Effector memory CD4-positive, alpha-beta T cell (primary cell): ENCODE measurements at places on chromosomes 13 and 19.

DNA sequence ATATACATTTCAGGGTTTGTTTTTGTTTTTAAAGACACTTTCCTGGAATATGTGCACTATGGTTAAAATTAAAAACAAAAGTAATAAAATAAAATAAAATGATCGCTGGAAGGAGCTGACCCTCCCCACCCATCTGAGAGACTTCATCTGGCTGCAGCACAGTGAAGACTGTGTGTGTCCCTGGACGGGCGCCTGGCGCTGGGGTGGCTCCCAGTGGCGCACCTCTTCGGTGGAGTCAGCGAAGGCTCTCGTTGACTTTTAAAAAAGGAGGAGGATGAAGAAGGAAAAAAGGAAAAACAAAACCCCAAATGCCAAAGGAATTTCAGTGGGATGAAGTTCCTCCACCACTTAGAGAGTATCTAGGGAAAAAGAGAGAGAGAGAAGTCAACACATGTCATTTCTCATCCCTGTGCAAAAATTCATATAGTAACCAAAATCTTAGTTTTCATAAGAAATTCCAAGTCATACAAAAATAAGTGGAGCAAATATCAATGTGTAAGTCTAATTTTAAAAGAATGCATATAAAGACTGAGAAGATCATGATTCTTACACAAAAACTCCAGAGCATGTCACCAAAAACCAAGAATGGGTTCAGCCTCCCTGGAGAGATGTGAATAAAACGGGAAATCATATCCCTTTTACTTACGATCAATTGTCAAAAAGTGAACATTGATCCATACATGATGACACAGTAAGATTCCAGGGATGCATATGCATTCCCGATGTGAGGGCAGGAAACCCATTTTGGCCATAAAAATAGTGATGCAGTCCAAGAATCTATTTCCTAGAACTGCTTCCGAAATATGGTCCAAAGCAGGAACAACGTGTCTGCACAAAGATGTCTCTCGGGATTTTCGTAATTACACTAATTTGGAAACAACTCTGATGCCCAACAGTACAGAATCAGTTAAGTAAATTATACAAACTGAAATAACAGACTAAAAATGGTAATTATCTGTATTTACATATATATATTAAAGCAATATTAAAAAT is 123.8 kb downstream of the STK24 start:
- DNase-seq, result no peak

DNA sequence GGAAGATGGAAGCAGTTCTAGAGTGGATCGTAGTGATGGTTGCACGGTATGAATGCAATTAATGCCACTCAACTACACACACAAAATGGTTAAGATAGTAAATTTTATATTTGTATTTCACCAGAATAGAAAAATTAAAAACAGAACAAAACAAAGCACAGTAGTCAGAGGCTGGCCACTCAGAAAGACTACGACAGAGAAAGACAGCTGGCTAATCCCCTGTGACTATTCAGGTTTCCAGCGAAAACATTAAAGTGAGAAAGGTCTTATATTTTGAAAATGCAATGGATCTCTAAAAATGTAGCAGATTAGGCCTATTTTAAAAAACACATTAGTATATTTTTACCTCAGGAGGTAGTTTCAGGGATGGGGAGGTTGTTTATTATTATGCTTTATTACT is 131.3 kb upstream of the POSTN start:
- DNase-seq, result no peak

DNA sequence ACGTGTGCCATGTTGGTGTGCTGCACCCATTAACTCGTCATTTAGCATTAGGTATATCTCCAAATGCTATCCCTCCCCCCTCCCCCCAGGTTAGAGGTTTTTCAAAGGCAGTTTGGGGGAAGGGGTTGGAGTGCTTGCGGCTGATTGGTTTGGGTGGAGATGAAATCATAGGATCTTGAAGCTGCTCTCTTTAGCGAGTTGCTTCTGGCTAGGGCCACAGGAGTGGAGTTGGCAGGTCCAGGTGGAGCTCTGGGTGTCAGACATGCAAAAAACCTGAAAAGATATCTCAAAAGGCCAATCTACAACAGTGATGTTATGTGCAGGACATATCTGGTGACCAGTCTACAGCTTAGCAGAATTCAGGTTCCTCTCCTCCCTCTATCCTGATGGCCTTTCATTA is 32.6 kb upstream of the CXCL17 start:
- no peak for DNase-seq

- DNase-seq, result no peak
Observed at GRCh38 chr13:101415358-101416174, 742 bp downstream of the NALCN start.

DNA sequence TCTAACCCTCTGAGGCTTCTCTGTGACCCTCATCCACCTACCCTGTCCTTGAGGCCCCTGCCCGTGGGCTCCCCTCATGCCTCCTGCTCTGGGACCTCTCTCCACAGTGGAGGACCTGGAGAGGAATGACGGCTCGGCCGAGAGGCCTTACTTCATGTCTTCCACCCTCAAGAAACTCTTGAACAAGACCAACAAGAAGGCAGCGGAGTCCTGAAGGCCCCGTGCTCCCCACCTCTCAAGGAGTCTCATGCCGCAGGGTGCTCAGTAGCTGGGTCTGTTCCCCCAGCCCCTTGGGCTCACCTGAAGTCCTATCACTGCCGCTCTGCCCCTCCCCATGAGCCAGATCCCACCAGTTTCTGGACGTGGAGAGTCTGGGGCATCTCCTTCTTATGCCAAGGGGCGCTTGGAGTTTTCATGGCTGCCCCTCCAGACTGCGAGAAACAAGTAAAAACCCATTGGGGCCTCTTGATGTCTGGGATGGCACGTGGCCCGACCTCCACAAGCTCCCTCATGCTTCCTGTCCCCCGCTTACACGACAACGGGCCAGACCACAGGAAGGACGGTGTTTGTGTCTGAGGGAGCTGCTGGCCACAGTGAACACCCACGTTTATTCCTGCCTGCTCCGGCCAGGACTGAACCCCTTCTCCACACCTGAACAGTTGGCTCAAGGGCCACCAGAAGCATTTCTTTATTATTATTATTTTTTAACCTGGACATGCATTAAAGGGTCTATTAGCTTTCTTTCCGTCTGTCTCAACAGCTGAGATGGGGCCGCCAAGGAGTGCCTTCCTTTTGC is 10.8 kb upstream of the ILF3 start:
- no peak for DNase-seq

- no peak for DNase-seq
Observed at GRCh38 chr13:99983499-99984401, 2.2 kb downstream of the ZIC2 start.

GRCh38 chr19:36408101-36408500 is 10.3 kb downstream of the ZFP82 start:
- DNase-seq, result no peak

- no peak for DNase-seq
Observed at GRCh38 chr19:4493104-4493928, 21.2 kb downstream of the HDGFL2 start.

DNA sequence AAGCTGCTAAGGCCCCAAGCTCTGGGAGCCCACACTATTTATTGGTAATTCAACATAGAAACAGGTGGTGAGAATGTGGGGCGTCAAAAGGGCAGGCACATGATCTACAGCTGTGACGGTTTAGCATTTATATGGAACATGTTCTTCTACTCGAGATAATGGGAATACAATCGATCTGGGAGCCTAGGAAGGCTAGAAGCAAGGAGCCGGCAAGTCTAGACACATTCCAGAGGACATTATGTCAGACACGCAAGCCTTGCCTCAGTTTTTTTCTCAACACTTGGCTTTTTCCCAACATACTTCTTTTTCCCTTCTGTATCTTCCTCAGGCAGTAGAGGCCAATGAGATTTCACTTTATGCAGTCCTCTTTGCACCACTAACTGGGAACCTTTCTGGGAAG is 315.7 kb upstream of the SLITRK5 start:
- DNase-seq, result no peak

DNA sequence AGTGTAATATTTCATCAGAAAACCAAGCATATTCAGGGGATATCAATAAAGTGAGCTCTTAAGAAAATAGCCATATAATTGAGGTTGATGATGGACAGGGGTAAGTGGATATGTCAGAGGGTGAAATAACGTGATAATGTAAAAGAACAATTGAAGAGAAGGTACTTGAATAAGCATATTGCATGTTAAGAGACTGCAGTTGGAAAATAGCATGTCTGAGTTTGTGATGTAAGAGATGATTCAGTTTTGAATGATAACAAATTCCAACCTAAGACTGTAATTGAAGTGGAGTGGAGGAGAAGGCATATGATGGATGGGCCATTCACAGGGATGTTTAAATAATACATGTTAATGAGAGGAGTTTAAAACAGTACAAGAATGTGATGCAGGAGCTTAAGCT is 1633.5 kb downstream of the SLITRK1 start:
- no peak for DNase-seq

GRCh38 chr13:93767180-93767916 is 540.7 kb downstream of the GPC6 start:
- DNase-seq, result no peak

DNA sequence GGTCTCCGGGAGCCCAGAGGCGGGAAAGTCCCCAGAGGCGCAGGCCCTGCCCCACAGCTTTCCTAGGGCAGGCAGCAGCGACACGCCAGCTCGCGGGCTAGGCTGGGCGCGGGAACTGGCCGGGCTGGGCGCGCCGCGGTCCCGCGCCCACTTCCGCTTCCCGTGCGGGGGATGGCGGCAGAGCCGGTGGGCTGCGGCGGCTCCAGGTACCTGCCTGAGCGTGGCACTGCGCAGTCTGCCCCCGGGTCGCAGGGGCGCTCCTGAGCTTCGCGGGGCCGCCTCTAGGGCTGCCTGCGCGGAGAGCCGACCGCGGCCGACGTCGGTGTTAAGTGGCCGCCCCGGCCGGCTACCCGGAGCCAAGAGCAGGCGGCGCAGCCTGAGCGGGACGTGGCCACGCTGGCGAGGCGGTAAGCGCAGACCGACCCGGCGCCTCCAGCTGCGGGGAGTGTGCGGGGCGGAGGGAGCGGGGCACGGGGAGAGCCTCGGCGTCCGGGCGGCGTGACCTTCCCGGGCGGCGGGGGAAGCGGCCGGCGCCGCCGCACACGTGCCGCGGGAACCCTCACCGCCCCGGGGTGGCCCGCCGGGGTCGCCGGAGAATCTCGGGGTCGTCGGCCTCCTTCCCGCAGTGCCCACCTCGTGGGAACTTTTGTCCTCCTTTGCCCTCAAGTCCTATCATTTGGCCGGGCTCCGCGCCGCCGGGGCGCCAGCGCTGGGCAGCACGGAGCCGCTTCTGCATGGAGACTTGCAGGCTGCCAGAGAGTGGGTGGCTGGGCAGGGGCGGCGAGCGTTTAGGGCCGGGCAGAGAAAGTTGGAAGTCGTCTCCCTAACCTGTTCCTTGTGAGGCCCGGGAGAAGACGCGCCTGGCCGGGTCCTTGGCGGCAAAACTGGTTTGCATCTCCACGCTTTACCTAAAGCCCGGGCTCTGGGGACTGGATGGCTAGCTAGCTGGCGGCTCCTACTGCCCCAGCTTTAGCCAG is 31.4 kb upstream of the MPHOSPH8 start:
- DNase-seq, result no peak

- DNase-seq, result no peak
Observed at GRCh38 chr13:114272977-114273376, 8.4 kb upstream of the UPF3A start.

DNA sequence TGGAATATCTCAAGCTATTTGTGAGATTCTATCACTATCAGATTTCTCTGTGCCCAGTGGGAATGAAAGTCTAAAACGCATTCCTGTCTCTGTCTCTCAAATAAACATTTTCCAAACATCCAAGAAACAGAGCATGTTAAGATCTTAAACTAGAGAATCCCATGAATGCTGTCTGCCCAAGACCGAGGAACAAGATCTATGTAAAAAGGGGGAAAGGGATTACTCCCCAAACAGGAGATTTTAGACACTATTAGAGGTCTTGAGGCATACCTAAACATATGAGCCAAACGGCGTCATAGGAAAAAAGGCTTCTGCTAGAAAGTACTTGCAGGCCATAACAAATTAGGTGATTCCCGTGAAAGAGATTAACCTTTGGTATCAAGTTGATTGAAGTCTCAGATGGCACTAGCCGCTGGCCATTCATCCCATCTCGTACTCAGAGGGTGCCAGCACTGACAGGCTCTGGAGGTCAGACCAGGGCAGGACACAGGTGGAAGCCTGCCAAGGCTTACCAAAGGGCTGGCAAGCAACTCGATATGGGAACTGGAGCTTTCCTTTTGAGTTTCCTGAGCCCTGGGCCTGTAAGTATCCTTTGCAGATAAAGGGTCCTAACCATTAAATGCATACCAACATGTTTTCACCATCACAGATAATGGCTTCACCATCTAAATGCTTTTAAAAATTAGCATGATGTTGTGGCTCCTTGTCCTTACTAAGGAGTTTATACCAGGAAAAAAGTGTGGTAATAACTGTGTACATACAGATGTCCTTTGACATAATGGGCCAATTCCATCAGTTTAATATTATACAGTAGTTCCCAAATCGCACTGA is 225.2 kb downstream of the FOXO1 start:
- DNase-seq, result no peak

GRCh38 chr13:47146991-47147811 is 250.3 kb upstream of the HTR2A start:
- DNase-seq, result no peak

DNA sequence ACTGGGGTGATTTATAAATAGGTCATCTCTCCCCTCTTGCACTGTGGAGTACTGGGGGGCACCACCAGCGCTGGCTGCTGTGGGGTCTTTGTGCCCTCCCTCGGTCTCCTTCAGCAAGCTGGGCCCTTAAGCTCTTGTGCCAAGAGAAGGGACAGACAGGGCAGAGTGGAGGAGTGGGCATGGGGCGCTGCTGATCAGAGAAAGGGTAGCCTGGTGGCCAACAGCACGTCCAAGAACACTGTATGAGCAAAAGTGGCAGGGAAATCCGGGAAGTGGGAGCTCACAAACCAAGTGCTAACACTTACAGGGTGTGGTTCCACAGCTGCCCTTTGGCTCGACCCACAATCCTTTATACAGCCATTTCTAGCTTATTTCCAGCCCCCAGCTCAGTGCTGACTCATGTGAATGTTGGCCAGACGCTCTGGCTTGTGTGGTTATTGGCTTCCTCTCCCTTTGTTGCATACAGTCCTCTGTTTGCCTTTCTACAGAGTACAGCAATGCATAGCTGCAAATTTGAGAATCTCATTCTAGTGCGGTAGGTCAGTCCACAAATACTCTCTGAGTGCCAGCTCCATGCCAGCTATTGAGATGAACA is 298.8 kb downstream of the SHISA2 start:
- DNase-seq, result no peak

DNA sequence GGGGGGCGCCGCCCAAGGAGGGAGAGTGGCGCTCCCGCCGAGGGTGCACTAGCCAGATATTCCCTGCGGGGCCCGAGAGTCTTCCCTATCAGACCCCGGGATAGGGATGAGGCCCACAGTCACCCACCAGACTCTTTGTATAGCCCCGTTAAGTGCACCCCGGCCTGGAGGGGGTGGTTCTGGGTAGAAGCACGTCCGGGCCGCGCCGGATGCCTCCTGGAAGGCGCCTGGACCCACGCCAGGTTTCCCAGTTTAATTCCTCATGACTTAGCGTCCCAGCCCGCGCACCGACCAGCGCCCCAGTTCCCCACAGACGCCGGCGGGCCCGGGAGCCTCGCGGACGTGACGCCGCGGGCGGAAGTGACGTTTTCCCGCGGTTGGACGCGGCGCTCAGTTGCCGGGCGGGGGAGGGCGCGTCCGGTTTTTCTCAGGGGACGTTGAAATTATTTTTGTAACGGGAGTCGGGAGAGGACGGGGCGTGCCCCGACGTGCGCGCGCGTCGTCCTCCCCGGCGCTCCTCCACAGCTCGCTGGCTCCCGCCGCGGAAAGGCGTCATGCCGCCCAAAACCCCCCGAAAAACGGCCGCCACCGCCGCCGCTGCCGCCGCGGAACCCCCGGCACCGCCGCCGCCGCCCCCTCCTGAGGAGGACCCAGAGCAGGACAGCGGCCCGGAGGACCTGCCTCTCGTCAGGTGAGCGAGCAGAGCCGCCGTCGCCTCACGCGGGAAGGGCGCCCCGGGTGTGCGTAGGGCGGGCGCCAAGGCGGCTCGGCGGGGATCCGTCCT is at the start of gene RB1:
TSS of gene RB1 (plus strand) at position 393 of the 784 bp plus-strand sequence. CDS start at position 555, 162 bp downstream.
- DNase-seq, result peak; percentile 87
